ENCODE measurements at places on chromosomes 13 and 19. TPM values are rescaled to one million over a fixed set of nuclear protein-coding genes. Genes with fewer than 3 reads are reported as not detected.
A peak's percentile ranks its signal among the peaks of the same experiment; 100 is the strongest.

The IL17D gene
- 0.71 TPM for total RNA-seq

The RASL11A gene
- 3.7 TPM for total RNA-seq

DNA sequence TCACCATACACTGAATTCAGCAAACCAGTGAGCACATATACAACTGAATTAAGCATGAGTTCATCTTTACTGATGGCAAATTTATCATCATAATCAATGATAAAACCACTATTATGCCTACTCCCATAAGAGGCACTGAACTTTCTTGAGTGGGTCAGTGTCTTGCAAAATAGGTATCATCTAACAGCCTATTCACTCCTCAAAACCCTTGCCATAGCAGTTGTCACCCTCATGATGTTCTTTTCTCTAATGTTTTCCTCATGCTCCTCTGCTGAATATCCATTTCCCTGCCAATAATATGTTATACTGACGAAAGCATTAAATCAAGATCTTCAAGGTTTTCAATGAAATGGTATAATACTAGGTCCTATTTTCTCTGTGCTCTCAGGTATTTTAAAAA lies 5.6 kb downstream of the ARGLU1 start:
- DNase-seq: no peak

- peak; percentile 90 for DNase-seq
Observed at GRCh38 chr19:35868172-35868822, at the start of gene APLP1. Gene APLP1, plus strand, starts transcription at chr19:35868574. Its CDS starts 63 bp downstream, at chr19:35868637.

DNA sequence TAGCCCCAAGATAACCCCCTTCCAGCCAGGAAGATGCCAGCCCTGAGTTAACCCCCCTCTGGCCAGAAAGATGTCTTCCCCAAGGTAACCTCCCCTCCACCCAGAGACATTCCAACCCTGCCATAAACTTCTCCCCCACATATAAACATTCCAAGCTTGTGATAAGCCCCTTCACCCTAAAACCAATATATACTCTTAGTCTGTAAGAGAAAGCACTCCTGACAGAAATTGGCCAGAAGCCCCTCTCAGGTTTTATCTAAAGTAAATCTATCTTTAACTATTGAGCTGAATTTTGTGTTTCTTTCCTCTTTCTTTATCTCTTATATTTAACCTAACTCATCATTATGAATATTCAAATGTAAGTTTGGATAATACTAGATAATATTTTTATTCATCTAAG lies 1775.8 kb upstream of the MIR17HG start:
- DNase-seq: no peak

- DNase-seq: no peak
Observed at GRCh38 chr13:92074658-92075057, 676.2 kb downstream of the GPC5 start.

GRCh38 chr13:108708921-108709320 lies 79.5 kb downstream of the MYO16 start:
- no peak for DNase-seq

- DNase-seq: peak; percentile 36
Observed at GRCh38 chr19:38932425-38933179, 1.9 kb downstream of the MRPS12 start.

Measured in pancreas (tissue), 10 donors.